D341Med (cell line): ENCODE measurements at places on chromosomes 7 and 10.

GRCh38 chr7:137231167-137231566 is 112.4 kb downstream of the PTN start:
- DNase-seq: no peak

DNA sequence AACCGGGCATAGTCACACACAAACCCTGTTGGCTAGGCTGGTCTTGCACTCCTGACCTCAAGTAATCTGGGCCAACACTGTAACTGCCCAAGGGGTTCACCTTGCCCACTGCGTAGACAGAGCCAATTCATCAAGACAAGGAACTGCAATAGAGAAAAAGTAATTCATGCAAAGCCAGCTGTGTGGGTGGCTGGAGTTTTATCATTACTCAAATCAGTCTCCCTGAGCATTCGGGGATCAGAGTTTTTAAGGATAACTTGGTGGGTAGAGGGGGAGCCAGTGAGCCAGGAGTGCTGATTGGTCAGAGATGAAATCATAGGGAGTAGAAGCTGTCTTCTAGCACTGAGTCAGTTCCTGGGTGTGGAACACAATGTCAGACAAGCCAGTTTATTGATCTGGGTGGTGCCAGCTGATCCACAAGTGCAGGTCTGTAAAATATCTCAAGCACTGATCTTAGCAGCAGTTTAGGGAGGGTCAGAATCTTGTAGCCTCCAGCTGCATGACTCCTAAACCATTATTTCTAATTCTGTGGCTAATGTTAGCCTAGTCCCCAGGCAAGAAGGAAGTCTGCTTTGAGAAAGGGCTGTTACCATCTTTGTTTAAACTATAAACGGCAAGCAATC is 15.6 kb upstream of the FXYD4 start:
- no peak for DNase-seq

DNA sequence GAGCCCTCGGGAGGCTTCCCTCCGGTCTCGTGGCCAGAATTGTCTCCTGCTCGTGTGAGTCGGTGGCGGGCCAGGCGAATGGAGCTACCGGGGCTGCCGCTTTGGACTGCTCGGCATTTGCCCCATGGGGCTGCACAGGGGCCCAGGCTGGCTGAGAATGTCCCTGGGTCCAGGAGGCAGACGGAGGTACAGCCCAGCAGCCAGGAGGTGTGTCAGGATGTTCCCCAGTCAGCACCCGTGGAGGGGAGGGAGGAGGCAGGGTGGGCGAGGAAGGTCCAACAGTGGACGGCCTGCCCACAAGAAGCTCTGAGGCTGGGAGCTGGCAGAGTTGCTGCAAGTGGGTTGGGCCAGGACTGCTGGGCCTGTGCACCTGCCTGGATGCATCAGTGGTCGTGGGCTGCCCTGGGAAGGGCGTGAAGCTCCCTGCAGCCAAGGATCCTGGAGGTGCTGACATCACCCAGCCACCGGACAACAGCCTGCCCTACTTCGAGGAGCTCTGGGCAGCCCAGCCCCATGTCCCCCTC is 46.4 kb downstream of the PDGFA start:
- no peak for DNase-seq

- DNase-seq: no peak
These were observed 4.2 kb upstream of the TMEM139 start for GRCh38 chr7:143280566-143280965.

DNA sequence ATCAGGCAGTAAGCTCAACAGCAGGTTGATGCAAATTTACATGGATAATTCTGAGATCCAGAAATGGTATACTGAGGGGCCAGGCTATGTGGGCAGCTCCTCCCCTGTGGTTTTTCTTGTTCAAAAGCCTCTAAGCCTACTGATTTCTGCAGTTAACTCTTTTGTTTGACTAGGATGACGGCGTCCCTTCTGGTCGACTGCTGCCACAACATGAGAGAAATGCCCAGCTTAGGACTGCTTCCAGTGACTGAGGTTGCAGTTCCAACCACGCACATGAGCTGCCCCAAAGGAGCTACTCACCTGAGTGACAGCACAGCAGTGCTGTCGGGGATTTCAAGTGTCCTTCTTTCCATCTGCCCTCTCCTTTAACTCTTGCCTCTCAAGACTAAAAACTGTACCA is 973.0 kb upstream of the GHITM start:
- DNase-seq: peak; percentile 48

DNA sequence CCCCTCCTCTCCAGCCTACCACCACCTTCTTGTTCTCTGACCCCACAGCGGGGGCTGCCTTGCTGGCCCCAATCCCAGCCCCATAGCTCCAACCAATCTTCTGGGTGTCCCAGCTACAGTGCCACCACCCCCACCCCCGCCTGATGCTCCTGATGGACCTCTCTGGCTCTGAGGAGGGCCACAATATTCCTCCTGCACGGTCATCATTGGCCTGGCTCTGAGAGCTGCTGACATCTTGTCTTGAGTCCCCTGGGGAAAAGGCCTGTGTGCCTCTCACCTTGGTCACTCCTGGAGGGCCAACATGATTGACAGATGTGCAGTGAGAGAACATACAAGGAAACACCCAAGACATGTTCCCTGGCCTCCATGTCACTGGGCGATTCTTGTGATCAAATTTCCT is 7.6 kb downstream of the GDF2 start:
- no peak for DNase-seq

DNA sequence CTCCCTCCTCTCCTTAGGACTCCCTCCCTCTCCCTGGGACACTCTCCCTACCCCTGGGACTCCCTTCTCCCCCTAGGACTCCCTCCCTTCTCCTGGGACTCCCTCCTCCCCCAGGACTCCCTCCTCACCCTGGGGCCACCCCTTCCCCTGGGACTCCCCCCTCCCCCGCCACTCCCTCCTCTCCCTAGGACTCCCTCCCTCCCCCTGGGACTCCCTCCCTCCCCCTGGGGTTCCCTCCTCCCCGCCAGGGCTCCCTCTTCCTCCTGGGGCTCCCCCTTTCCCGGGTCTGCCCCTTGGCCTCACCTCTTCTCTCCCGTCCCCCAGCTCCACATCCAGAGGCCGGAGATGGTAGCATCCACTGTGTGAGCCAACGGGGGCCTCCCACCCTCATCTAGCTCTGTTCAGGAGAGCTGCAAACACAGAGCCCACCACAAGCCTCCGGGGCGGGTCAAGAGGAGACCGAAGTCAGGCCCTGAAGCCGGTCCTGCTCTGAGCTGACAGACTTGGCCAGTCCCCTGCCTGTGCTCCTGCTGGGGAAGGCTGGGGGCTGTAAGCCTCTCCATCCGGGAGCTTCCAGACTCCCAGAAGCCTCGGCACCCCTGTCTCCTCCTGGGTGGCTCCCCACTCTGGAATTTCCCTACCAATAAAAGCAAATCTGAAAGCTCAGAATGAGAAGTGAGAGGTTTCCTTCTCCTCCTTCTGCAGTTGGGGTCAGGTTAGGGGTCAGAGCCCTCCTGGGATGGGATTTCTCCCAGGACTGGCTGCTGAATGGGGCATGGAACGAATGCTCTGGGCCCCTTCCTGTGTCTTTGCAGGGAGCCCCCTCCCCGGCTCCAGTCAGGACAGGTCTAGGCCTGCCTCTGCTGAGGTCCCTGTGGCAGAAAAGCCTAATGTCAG is 1.4 kb upstream of the MUC17 start:
- DNase-seq: no peak

DNA sequence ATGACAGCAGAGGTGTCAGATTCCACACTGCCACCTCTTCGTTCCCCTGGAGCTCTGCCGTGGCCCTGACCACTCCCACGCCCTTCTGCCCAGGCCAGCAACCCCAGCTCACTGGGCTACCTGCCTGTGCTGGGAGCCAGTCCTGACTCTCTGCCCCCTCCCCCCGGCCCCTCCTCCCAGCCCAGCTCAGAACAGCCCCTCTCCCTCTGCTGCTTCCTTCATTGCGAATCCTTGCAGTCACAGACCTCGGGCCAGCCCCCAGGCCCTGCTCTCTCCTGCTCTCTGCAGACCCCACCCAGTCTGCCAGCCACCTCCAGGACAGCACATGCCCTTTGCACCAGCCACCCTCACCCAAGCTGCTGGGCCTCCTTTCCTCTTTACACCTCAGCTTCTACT is 60.4 kb downstream of the TCERG1L start:
- DNase-seq: no peak

- no peak for DNase-seq
These were observed 84.1 kb downstream of the MALSU1 start for GRCh38 chr7:23383225-23383624.

- DNase-seq: no peak
These were observed 555.0 kb downstream of the TNS3 start for GRCh38 chr7:47026780-47027361.
